ENCODE measurements at places on chromosomes 3 and 15.

DNA sequence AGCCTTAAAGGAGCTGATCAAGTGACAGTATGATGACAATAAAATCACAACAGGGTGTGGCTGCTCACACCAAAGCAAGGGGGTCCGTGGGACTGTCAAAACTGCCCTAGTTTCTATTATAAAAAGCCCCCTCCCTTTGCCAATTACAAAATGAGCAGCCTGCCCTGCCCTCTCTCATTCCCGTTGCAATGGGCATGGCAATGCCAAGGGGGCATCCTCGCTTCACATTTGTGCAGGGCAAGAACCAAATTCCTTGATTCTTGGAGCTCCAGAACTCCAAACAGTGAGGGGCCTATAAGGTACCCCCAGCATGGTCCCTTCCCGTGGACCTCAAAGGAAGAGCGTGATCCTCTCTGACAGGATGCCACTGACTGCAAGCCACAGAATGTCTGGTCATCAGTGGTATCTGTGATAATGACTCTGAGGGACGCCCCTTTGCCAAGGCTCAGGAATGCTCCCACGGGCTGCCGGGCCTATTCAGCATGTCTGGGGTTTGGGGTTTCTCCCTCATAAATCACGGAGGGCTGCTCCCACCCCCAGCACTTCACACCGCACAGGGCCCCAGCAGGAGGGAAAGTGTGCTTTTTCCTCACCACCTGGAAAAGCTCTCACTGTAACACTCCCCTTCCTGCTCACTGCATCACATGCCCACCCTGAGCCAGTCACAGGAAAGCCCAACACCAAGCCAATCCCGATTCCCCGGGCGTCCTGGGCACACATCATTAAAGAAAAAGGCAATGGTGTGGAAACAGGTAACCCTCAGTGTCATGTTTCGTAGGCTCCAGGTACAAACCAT, 105.1 kb upstream of the TRPM1 start:
- no peak for DNase-seq

- no peak for DNase-seq
Observed at GRCh38 chr15:101039461-101039860, 120.3 kb downstream of the LRRK1 start.

DNA sequence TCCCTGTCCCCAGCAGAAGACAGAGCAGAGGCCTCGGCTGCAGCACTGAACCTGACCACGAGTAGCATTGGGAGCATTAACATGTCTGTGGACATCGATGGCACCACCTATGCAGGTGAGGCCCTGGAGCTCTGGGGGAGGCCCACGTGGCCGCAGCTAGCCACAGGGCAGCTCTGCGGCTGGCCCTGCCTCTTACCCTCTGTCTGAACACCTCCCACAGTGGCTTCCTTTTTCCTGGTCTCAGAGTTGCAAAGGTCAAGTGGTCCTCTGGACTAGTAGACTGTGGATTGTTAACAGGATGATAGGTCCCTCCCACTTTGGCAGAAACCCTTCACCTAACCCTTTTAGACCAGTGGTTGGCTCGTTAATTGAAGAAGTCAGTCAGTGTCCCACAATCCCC, 22.5 kb upstream of the CLK3 start:
- no peak for DNase-seq

- DNase-seq = no peak
Observed at GRCh38 chr3:61371123-61371522, 119.9 kb upstream of the FHIT start.

DNA sequence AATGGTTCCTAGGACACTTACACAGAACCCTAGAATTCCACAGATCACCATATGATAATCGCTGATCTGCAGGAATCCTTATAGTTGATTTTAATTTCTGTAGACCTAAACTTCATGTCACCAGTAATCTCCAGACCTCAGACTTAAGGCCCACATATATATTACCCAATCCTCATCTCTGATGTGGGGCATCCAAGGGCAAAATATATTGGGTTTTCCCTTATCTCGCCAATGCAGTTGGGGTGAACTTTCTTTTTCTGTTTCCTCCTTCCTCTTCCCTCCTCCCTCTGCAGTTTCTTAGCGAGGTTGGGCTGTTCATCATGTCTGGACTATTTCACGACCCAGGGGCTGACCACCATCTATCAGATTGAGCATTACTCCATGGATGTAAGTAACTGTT, 230.2 kb downstream of the P3H2 start:
- no peak for DNase-seq

GRCh38 chr3:59563072-59563605, 513.3 kb upstream of the CFAP20DC start:
- no peak for DNase-seq

DNA sequence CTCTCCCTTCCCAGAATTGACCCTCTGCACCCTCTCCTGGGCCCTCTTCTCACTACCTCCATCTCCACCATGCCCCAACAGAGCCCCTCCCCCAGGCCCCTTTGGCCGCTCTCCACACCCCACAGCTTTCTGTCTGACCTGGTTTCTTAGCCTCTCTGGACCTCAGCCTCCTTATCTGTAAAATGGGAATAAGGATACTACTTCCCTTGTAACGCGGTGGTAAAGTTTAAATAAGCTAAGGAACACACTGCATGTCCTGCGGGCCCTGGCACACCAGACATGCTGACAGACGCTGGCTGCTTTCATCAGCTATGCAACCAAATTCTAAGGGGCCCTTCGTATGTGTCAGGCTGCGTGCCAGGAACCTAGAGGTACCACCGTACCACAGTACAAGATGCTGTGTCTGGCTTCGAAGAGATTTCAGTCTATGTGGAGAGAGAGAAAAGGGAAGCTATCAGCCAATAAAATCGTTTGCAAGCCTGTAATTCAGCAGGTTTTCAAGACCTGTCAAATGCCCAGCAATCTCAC, 777 bp upstream of the SLC51A start:
- no peak for DNase-seq

DNA sequence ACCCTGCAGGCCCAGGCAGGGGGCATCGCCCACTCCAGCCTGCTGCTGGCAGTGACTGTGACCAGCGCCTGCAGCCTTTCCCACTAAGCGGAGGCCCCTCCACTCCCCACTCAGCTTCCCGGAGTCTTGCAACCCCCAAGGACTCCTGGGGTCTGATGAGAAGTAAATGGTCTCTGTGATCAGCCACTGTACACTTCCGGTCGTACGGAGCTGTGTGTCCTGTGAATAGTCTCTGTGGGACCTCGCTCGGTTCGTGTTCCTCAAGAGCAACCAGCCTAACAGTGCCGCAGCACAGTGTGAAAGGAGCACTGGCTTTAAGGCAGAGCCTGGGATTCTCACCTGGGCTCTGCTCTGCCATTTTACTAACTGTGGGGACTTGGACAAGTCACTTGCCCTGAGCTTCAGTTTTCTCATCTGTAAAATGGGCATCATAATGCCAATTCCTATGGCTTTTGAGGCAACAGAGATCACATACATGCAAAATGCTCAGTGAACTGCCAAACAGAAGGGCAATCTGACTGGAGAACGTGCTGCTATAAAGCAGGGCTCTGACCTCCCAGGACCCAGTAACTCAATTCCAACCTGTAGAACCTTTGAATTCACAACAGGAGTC, 26.7 kb downstream of the TMEM43 start:
- DNase-seq = no peak

- no peak for DNase-seq
Observed at GRCh38 chr15:64695561-64695992, 79.8 kb downstream of the RBPMS2 start.

GRCh38 chr15:25690673-25691543, 172.2 kb downstream of the ATP10A start:
- peak; percentile 69 for DNase-seq

- no peak for DNase-seq
Observed at GRCh38 chr3:120200493-120201235, 84.4 kb downstream of the GPR156 start.

- no peak for DNase-seq
Observed at GRCh38 chr3:40741729-40742128, 217.0 kb downstream of the ZNF621 start.

DNA sequence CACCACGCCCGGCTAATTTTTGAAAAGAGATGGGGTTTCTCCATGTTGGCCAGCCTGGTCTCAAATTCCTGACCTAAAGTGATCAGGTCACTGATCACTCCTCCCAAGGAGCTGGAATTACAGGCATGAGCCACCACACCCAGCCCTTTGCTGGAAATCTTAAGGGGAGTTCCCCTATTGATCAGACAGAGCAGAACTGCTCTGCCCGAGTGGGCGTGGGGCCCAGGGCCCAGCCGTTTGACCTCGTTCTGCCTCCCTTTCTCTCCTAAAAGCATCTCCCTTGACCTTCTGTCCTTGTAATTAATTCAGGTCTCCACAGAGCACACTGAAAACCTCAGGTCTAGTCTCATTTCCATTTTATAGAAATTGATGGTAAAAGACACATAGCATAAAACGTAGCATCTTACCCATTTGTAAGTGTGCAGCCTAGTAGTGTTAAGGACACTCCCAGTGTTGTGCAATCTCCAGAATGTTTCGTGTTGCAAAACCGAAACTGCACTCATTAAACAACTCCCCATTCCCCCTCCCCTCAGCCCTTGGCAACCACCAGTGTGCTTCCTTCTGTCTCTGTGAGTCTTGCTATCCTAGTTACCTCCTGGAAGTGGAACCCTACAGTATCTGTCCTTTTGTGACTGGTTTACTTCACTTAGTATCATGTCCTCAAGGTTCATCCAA, 89.3 kb downstream of the SLCO3A1 start:
- peak; percentile 80 for DNase-seq

DNA sequence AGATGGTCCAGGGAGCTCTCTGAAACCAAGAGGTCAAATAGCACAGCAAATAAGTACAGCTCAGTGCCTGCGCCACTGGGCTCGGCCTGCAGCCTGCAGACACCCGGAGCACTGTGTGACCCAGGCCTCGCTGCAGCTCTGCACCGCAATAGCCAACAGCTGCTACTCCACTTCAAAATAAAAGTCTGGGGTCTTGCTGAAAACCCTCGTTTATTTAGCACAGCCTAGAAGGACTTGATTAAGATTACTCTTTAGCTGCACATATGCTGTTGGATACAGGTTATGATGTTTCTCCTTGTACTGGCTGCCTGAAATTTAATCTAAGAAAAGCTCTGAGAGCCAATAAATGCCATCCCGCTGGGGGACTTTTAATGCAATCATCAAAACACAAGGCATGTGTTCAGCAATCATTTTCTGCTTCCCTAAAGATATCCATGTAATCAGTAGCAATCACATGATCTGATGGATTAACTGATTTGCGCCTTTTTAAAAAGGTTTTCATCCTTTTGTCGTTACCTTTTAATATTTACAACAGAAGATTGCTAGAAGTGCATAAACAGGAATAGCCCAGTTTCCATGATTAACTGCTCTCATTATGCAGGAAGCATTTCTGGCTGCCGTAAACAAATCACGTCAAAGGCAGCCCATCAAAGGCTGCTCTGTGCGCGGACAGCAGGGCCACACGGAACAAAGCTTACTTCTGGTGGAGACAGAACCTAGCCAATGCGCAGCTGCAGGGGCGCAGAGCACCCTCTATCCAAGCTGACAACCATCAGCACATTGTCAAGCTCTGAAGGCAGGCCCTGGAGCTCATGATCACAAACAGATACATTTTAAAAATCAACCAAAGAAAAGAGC, 58.8 kb downstream of the CLASP2 start:
- peak; percentile 47 for DNase-seq

- no peak for DNase-seq
Observed at GRCh38 chr3:64228110-64228509, 2.8 kb upstream of the PRICKLE2 start.

DNA sequence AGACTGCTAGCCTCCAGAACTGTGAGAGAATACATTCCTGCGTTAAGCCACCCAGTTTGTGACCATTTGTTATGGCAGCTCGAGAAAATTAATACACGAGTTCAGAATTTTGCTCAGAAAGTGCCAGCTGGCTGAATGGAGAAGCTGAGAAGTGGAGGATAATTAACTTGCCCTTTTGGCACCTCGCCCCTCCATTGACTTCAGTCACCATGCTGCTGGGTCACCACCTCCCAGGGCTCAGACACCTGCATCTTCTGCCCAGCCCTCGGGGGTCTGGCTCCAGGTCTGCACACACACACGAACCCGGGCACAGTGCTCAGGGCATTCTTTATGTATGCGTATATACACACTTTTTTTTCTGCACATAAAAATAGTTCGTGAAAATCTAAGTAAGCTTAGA, 32.0 kb downstream of the AMOTL2 start:
- no peak for DNase-seq

- DNase-seq = no peak
Observed at GRCh38 chr3:86895202-86895601, 95.7 kb downstream of the VGLL3 start.

GRCh38 chr3:30440147-30440604, 166.2 kb upstream of the TGFBR2 start:
- no peak for DNase-seq

DNA sequence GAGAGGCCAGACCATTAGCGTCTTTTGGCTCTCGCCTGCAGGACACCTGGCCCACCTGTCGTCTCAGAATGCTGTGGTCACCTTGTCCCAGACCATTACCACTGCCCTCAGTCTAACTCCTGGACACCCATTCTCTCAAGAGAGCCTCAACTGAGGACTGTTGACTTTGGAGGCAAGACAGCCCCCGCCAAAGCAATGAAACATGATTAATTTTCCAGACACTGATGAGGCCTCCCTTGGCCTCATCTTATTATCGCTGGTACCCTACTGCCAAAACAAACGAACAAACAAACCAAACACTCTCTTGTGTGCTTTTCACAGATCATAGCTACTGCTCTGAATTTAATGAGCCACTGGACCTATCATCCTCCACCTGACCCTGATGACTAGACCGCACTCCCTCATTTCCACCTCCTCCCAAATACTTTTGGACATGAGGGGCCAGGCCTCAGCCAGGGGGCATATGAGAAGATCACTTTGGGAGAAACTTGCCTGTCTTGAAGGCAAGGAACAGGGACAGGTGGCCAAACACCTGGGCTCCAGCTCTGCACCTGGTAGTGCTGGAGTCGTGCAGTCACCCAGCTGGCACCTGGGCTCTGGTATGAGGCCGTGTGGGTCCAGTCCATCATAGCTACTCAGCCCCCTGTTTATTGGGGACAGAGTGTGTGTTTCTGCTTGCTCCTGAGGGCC, 27.6 kb downstream of the ALS2CL start:
- DNase-seq = peak; percentile 2

- peak; percentile 8 for DNase-seq
Observed at GRCh38 chr3:40237889-40238571, 71.5 kb upstream of the EIF1B start.
